ENCODE measurements at places on chromosomes 12 and 14.

DNA sequence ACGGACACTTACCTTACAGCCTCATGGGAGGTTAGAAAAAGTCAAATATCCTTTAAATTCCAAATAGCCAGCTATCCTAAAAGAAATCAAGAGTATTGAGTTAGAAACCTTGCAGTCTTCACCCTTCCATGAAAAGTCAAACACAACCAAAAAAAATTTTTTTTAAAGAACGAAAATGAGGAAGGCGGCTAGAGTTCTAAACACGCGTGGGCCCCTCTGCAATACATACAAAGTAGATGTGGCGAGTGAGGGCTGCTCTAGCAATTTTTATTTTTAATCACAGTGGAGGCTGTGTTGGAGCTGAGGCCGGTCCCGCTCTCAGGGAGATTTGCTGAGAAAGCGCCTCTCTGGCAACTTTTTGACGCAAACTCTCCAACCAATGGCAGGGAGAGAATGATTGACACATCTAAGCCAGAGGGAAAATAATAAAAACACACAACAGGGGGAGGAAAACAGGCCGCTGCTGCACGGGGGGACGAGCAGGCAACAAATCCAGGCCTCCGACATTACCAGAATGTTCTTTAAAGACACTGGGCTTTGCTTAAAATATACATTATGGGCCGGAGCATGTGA, at the start of gene OTX2:
Gene OTX2, minus strand, starts transcription at position 333 of the 573 bp plus-strand sequence. CDS start 5,023 bp downstream, outside the sequence.
- no peak for DNase-seq

- DNase-seq: no peak
Observed at GRCh38 chr14:99004112-99004511, 267.9 kb downstream of the BCL11B start.

- DNase-seq: no peak
Observed at GRCh38 chr14:24309538-24310264, at the start of gene LTB4R2. LTB4R2 (plus strand) TSS chr14:24310140; CDS start chr14:24310665, 525 bp downstream.

GRCh38 chr12:105013892-105014291, 27.8 kb downstream of the NOPCHAP1 start:
- DNase-seq: no peak

DNA sequence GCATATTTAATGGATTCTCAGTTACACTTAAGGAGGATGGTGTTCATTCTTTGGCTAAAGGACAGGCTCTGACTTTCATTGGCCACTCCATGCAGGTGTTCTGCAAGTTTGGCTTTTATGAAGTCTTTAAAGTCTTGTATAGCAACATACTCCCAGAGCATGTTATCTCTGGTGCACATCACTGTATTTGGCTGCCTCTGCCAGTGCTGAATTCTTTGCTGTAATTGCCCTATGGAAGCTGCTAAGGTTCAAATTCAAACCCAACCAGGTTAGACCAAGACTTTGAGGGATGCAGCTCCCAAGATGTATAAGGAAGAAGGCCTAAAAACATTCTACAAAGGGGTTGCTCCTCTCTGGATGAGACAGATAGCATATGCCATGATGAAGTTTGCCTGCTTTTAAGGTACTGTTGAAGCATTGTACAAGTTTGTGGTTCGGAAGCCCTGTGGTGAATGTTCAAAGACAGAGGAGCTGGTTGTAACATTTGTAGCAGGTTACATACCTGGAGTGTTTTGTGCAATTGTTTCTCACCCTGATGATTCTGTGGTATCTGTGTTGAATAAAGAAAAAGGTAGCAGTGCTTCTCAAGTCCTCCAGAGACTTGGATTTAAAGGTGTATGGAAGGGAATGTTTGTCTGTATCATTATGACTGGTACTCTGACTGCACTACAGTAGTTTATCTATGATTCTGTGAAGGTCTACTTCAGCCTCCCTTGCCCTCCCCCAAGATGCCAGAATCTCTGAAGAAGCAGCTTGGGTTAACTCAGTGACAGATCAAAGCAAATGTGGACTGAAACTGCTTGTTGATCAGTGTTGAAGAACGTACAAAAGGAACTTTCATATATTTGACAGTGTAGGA, 19.4 kb downstream of the TMEM116 start:
- DNase-seq: no peak
